ENCODE measurements at places on chromosomes 7 and 10.

DNA sequence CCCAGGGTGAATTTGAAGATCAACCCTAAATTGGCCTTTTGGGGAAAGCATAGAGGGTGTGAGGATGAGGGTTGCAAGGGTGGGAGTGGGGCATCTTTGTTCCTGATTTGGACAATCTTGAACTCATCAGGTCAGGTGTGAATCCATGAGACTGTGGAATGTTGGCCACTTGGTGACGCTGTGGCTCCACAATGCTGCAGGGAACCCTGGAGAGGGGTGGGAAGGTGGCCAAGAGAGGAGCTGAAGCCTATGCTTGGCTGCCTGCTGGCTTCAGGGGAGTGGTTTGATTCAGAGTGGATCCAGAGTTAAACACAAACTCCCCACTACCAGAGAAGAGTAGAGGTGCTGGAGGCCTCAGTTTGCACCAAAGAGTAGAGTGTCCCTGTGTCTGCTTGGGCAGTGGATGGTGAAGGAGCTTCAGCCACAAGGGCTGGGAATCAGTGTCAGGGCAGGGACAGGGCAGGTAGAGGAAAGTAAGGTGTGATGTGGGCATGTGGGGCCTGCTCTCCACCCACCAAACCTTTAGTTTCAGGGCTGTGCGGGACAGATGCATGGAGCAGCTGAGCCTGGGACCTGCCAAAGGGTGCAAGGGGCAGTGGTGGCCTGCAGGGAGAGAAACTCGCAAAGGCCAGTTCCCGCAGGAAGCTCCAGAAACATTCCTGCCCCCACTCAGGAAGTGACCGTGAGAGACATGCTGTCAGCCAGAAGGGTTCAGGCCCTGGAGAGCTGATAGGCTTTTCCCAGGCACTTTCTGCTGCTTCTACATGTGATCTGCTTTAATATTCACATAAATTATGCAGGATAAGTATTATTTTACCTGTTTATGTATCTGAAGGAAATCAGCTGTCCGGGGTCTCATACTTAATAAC, 81.0 kb upstream of the PRSS58 start:
- DNase-seq: no peak

DNA sequence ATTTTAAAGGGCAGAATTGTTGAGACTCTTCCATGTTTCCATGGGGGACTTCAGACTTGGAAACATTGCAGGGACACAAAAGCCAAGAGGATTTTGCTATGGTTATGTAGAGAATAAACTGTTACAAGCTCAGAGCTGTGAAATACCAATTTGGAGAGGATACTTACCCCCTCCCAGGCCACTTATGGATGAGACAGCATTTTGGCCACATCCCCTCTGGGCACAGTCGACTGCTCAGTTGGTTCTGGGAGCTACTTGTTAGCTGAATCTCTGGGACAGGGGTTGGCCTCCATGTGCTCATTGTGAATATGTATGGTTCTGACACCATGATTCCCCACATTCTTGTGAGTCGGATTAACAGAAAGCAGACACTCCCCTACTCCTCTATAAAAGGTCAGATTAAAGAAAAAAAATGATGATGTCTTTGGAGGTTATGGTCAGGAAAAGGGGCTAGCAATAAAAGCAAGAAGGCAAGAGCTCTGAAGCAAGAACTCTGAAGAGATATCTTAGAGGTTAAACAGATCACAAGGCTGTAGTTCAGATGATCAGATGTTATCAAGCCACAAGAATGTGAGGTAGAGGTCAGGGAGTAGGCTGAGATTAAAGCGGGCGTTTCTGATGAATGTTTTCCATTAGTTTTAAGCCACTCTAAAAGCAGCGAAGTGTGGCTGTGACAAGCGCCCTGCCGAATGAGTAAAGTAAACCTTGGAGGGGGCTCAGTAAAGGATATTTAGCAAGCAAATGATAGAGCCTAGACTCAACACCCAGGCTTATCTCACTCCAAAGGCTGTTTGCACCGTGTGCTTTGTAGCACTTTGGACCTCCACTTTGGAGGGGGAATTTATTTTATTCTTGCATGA, 17.2 kb downstream of the STAMBPL1 start:
- DNase-seq: no peak

DNA sequence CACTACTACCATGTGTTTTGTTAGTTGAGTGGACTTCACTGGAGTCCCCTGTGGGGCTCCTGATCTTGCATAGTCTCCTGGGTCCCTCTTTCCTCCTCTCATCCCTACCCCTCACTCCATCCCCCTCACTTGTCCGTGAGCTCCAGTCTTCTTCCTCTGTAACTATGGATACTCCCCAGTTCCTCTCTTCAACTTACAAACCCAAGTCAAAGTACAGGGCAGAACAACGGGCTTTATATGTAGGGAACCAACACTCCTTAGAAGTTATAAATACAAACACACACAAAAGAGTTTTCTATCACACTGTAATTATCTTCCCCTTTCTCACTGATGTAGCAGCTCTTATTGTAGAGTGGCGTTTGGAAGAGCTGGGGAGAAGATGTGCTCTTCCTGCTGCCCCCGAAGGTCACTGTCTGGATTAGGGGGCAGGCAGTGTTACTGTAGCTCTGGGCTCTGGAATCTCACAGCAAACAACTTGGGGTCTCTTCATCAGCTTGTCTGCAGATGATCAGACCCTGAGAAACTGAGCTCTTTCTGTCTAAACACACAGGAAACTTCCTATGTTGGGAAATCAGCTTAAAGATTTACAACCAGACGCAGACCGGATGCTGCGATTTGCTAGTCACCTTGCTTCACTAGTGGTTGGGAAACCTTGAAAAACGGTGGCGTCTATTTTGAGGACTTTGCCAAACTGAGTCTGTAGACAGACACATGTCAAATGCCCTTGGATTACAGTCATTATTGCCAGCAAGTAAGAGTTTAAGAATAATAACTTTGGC, 13.6 kb downstream of the SNX10 start:
- no peak for DNase-seq

GRCh38 chr7:27782849-27783248, 42.9 kb downstream of the TAX1BP1 start:
- DNase-seq: no peak

DNA sequence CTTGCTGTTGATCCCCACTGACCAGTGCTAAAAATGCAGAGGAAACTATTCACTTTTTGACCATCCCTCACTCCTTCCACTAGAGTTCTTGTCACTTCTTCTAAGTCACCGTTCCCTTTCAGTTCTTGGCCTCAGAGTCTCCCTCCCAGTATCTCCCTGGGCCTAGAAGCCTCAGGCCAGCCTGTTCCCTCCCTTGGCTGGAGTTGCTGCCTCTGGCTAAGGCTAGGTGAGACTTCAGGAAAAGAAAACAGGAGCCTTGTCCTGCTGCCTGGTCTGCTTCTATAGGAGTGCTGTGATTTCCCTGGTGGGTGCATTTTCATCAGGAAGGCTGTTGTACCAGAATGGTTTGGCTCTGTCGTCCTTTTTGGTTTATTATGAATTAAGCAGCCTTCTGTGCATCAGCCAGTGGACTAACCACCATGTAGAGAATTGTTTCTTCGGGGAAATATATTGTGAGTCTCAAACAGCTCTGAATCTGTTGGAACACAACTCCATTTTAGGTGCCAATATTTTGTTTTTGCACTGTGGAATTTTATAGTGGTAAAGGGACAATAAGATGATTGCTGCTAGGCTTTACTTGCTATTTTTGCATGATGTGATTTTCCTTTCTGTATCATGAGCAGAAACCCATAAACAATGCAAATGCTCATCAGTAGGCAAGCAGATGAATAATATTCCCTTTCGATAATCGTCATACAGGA, 233.4 kb upstream of the FZD1 start:
- no peak for DNase-seq

GRCh38 chr7:36048141-36048901, 104.7 kb upstream of the EEPD1 start:
- peak; percentile 58 for DNase-seq

DNA sequence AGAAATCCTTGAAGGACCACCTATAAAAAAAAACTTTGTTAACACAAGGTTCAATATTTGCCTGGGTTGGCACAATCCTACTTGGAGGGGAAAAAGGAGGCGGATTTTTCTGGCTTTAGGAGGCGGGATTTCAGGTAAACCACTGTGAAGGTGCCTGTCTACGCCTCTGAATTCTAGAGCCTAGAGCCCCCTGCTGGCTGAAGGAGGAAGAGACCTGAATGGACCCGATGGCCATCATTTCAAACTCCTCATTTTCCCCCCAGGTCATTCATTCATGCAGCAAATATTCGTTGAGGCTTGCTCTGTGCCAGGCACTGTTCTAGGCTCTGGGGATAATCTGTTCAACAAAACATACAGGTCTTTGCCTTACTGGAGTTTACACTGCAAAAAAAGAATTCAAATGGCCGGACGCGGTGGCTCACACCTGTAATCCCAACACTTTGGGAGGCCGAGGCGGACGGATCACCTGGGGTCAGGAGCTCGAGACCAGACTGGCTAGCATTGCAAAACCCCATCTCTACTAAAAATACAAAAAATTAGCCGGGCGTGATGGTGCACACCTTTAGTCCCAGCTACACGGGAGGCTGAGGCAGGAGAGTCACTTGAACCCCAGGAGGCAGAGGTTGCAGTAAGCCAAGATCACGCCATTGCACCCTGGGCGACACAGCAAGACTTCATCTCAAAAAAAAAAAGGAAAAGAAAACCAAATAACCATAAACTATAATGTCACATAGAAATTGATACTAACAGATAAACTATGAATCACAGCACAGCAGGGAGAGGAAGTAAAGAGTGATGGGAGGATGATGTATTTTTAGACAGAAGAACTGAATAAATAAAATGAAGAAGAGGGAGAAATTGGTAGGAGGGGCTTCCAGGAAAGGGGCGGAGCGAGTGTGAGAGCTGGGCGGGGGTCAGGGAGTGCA, 90.1 kb upstream of the NFE2L3 start:
- DNase-seq: no peak

GRCh38 chr10:119705434-119705831, 20.4 kb upstream of the INPP5F start:
- DNase-seq: no peak

GRCh38 chr10:74079936-74080590, 70.6 kb downstream of the AP3M1 start:
- DNase-seq: no peak

DNA sequence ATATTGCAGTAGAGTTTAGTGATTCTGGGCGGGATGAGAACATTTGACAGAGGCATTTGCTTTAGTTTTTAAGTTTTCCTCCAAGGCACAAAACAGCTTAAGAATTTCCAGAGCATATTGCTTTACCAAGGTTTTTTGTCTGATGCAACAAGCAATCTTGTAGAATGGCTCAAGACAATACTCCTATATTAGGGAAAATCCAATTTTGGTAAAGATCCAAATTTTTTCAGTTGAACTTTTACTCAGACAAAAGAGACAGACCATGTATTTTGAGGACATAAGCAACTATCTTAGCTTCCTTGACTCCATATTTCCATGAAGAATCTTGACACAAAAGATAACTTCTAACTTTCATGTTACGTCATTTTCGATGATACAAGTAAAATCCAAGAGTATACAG, 92.3 kb upstream of the NANOS1 start:
- DNase-seq: no peak

DNA sequence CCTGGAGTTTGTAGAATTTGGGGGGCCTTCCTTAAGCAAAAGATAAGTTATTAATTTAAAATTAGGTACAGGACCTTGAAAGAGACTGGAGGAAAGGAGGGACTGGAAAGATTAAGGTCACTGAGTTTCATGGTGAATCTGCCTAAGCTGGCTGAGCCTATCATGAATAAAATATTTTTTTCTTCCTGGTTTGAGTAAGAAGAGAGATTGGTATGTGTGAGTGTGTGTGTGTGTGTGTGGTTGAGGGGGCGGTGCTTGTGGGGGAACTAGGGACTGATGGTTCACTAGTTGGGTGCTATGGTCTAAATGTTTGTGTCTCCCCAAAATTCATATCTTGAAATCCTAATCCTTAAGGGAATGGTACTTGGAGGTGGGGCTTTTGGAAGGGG, 142.5 kb upstream of the PRKCQ start:
- DNase-seq: no peak

- no peak for DNase-seq
Observed at GRCh38 chr7:151056666-151057505, 811 bp downstream of the CDK5 start.

Measured in non-pigmented ciliary epithelial cell (primary cell).